ENCODE measurements at places on chromosomes 6 and 20.

- DNase-seq = no peak
Measured at GRCh38 chr6:74268815-74269599, 573.0 kb downstream of the CD109 start.

DNA sequence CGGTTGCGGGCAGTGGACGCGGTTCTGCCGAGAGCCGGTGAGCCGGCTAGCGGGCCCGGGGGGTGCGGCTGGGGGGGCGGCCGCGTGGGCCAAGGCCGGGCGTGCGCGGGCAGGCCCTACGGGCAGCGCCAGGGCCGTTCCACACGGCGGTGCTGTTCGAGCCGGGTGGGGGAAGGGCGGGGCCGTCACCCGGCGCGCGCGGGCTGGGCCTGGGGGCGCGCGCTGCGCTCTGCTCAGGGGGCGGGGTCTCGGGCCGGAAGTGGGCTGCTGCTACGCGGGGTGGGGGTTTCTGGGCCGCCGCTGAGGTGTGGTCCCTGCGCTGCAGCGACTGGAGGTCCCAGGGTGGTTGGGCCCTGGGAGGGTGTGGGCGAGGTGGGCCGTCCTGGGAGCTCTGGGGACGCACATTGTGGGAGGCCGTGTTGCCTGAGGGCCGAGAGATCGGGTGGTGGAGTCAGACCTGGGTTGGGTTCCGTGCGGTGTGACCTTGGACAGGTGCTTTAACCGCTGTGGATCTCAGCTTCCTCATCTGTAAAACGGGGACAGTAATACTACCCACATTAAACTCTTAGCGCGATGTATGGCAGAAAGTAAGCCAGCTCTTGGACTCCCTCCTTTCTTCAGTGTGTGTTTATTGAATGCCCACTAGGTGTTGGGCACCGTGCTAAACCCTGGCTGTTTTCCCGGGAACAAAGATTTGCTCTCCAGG lies 391 bp downstream of the MAPRE1 start:
- peak; percentile 79 for DNase-seq

DNA sequence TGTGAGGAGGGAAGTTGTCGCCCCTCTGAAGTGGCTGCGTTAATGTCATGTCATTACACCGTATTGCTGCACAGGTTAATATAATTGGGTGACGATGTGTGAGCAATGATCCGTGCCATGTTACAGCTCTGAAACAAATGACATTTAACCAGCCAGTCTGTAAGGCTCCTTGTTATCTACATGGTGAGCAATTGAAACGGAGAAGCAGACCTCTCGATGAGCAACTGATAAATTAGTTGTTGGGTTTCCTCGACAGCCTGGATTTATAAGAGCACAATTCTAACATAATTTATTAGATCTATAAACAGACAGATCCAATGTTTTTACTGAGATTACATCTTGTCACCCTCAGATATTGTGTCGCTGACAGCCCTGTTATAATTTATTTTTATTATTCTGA lies 49.9 kb upstream of the MAFB start:
- no peak for DNase-seq

DNA sequence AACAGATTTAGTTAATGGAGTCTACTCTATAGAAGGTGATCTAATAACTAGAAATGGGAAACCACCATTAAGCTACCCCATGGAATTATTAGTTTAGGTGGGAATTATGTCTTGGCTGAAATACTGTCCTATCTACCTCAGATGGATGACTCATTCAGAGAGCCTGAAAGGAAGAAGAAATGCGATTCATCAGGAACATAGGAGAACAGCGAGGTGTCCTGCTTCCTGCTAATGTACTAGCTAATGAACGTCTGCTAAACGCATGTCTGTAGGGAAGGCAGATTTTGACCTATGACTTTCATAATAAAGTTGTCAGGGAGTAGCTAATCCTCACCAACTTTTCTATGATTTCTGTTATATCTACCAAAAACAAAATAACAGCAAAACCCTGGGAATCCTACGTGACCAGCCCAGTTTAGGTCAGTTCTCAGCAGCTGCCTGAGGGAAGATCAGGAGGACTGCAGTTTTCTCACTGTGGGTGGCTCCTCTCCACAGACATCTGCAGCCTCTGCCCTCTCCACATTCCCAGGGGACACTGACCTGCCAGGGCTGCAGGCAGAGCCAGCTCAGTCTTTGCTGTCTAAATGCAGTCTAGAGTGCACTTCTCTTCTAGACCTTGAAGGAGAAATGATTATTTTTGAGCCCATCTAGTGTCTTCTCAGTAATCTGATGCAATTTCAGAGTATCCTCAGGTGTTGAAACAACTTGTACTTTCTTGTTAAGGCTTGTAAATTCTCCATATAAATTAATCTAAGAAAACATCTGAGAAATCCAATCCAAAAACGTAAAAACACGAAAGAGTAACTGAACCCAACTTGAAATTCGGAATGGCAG lies 18.1 kb upstream of the SFT2D1 start:
- no peak for DNase-seq

DNA sequence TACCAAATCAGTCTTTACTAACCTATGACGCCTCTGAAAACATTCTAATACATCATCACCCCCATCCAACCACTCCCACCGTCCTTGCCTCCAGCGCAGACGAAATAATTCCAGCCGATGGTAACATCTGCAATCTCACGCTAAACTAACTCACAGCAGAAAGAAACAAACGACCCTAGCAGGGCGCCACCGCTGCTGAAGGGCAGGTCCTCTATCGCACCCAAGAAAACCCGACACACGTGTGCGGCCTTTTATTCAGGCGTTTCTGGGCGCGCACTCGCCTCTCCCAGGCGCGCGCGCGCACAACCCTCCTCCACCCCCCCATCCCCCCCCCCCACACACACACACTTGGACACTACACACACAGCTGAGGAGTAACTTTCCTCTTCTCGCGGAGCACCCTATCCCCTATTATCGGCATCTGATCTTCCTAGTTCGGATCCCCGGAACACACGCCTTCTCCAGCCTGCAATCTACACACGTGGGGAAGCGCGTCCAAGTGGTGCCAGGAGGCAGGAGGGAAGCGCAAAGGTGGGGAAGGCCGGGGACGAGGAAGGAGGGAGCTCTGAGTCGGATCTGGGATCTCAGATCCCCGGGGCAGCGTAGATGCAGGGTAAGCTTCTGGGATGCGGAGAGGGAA lies 1.4 kb downstream of the GFOD1 start:
- peak; percentile 62 for DNase-seq

- peak; percentile 49 for DNase-seq
Measured at GRCh38 chr6:125793280-125793679, 2.5 kb downstream of the NCOA7 start.

- no peak for DNase-seq
Measured at GRCh38 chr6:25486550-25486949, 165.5 kb upstream of the SCGN start.

DNA sequence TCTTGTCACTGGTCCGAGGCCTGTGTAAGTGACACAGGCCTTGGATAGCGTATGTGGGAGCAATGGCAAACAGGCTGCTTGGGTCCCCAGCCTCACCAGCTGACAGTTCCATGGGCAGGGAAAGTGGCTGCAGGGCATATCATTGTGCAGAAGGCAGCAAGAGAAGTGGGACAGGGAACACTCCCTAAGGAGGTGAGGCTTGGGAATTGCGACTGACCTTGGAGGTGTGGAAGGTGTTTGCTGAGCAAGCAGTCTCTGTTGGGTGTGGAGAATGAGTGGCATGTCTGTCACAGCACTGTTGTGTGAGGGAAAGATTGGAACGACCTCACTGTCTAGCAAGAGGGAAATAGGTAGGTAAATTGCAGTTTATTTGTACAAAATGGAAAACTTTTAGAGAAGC lies 16.8 kb downstream of the POFUT1 start:
- DNase-seq = no peak

DNA sequence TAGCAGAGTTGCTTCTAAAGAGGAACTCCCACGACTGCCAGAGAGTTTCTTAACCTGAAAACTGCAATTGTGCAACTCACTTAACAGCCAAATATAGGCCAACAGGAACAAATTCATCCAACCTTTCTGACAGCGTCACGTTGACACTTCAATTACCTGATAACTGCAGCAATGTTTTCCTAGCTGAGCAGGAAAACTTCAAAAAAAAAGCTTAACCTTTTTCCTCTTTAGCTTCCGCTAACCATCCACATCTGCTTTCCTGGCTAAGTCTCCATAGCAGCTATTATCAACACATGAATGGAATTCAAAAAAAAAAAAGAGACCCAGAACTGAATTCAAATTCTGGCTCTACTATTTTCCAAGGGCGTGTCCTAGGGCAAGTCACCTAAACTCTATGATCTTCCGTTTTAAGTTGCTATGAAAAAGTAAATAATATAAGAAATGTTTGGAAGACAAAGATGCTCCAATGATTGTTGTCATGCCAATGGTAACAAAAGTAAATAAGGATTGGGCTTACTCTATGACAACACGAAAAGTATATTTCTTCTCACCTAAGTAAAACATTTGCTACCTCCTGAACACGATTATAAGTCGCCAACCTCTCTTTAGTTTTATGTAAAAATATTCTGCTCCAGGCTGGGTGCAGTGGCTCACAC lies 524.6 kb upstream of the JARID2 start:
- no peak for DNase-seq

DNA sequence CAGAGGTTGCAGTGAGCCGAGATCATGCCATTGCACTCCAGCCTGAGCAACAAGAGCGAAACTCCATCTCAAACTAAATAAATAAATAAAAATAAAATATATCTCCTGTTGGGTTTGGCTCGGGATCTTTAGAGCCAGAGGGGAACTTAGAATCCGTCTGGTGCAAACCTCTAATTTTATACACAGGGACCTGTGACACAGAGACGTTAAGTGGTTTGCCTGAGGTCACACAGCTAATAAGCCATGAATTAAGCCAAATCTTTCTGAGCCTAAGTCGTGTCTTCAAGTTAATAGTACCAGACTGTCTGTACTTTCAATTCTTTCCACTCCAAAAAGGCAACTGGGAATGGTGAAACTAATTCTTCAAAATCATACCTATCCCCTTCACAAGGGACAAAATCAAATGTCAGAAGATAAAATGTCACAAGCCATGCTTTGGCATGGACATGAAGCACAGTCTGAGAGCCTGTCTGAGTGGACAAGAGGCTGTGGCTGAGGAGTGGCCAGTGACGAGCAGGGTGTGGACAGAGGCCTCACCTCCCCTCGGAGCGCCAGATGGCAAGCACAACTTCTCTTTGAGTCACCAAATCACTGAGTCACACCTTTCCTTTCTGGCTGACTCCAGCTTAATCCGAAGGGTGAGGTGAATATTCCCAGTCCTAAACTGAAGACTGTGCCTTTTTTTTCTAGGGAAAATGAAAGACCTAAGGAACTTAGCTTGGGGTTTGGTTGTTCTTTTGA lies 177.4 kb downstream of the TFAP2A start:
- no peak for DNase-seq

DNA sequence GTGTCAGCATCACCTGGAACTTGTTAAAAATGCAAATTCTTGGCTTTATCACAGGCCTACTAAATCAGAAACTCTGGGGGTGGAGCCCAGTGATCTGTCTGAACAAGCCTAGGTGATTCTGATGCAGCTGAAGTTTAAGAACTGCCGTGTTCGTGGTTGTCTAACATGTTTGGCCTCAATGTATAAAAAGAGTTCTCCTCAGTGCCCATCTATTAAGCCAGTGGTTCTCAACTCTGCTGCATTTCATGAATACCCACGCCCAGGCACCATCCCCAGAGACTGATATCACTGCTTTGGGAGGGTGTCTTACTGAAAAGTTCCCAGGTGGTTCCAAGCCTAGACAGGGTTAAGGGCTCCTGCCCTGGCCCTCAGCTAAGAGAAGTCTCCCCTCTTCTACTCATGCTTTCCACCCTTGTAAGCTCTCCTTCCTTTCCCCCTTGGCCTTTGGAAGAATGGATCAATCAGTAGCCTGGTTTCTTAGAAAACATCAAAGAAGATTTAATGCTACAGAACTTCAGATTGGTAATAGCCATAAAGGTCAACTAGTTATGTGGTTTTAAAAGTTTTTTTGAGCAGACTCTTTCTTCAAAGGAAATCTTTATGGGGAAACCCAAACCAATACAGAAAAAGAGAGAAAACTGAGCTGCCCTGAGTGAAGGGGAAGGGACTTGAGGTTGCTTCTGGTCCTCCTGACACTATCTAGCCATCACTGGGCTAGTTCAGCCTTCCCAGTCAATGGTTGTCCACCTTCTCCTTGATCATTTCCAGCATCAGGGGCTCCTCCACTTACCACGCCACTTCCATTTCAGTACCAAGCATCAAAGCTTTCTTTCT lies 38.9 kb upstream of the TNFAIP3 start:
- no peak for DNase-seq

DNA sequence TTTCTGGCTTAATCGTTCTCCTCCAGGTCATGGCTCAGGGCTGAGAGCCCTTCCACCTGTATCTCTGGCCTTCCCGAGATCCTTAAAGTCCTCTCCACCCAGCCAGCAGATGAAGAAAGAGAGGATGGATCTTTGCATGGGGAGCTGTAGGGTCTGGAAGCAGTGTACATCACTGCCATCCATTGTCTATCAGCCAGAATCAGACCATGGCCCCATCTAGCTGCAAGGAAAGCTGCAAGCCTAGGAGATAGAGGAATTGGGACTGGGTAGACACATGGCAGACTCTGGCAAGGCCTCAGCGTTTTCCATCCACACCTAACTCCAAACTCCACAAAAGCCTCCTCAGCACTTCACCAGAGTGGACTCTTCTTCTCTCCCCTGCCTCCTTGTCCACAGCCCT lies 113.8 kb upstream of the MAFB start:
- no peak for DNase-seq

DNA sequence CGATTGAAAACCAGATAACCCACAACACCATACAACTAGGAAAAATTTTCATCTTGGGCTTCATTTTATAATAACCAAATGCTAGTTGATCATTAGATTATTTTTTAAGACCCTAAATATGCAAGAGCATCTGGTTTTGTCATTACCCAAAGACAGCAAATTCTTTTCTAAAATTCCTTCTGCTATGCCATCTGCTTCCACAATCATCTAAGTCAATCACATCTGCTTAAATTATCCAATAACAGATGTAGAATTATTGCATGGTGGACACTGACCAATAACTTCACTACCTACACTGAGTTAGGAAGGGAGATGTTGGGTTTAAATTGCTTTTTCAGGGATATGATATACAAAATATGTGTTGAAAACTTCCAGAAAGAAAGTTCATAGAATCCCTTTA lies 41.9 kb downstream of the PKHD1 start:
- DNase-seq = no peak

DNA sequence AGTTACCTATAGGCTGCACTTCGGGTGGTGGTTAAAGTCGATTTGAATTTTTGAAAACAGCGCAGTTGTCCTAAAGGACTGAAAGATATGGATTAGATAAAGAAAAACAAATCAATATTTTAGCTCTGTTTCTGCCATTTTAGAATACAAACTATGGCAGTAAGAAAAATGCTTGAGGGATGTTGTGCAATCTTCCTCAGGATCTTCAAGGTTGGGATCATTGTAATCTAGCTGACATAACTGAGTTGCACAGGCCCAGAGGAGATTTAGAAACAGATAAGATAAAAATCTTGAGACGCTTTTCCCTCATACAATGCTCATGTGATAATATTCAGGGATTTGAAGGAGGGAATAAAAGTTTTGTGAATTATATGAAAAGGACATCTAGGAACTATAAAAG lies 926 bp downstream of the PEX3 start:
- DNase-seq = no peak

- DNase-seq = no peak
Measured at GRCh38 chr20:52814371-52814770, 157.8 kb upstream of the TSHZ2 start.

GRCh38 chr6:14502551-14502950 lies 385.0 kb downstream of the CD83 start:
- no peak for DNase-seq
